ENCODE measurements at places on chromosomes 5 and 9.

DNA sequence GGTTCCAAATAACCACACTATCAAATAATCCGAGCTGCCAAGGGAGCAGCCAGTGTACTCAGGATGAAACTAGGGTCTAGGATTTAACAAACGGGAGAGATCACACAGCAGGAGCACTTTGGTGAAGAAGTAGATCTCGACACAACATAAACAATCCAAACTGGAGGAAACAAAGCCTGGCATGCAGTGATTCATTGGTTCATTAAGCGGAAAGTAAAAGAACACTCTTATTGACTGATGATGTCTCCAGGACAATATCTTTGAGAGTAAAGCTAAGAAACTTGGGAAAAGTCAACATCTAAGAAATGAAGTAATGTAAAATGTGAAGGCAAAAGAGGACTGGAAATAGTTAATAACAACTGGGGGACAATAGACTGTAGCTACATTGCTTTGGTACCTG is 1478.3 kb upstream of the CDH9 start:
- no peak for DNase-seq

- DNase-seq = no peak
Observed at GRCh38 chr5:180853848-180854176, 7.3 kb downstream of the ZFP62 start.

DNA sequence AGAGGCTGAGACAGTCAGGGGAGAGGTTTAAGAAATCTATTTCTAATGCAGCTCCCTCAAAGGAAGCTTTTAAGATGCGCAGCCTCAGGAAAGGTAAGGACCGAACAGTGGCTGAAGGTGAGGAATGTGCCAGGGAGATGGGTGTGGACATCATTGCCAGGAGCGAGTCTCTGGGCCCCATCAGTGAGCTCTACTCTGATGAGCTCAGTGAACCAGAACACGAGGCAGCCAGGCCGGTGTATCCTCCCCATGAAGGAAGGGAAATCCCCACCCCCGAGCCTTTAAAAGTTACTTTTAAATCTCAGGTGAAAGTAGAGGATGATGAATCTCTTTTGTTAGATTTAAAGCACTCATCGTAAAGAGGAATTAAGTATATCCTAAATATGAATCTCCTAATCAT is 8.2 kb downstream of the CAVIN4 start:
- DNase-seq = no peak

- no peak for DNase-seq
Observed at GRCh38 chr5:178120607-178121357, 7.5 kb downstream of the N4BP3 start.

- DNase-seq = no peak
Observed at GRCh38 chr5:170590566-170590965, 86.7 kb downstream of the KCNIP1 start.

GRCh38 chr9:132586830-132587591 is 4.6 kb downstream of the BARHL1 start:
- no peak for DNase-seq

GRCh38 chr9:99303177-99303576 is 81.1 kb downstream of the SEC61B start:
- DNase-seq = no peak

DNA sequence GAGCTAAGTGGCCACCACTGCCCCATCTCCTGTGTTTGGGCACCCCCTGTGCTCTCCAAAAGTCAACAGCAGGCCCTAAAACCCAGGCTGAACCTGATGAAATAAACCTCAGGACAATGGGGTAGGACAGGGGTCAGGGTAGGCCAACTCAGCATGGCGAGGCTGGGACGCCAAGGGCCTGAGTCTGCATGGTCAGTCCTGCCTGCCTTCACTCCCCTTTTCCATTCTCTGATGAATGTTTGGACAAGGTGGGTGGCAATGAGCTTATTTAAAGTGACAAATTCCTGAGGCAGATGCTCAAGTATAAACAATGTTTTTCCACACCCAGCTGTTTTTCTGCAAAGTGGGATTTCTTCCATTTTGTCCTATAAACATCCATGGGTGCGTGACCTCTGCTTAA is 47.2 kb upstream of the CXCL14 start:
- no peak for DNase-seq

DNA sequence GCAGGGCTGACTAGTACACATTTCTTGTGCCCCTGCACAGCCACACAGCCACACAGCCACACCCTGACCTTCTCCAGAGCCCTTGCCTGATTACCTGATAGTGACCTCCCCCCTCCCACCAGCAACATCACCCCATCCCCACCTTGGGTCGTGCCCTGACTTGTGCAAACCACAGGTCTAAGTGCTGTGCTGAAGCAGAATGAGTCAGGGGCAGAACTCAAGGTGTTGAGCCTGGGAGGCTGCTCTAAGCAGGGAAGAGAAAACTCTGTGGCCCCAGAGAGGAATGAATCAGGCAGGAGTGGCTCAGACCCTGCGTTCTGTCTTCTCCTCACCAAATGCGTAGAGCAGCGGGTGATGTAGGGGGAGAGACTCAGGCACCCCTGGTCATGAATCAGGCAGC is 24.3 kb upstream of the FAT2 start:
- no peak for DNase-seq

DNA sequence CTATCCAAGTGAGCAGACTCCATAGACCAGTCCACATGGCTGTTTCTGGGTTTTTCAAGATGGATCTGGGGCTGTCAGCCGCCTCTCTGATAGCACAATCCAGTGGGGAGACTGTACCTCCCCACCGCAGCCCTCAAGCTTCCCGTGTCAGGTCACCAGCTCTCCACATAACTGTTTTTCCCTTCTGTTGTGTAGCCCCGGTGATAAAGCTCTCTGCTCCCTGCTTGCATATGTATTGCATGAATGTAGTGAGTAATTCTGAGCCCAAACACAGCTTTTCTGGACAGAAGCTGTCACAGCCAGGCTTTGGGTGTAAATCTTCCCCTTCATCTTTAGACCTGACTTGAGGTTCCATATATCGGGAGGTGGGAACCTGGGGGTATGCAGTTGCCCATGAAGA is 23.1 kb upstream of the CFAP157 start:
- DNase-seq = no peak
